Activated CD4-positive, alpha-beta T cell treated with anti-CD3 and anti-CD28 coated beads for 36 hours (primary cell): ENCODE measurements at places on chromosomes 16 and 17. TPM values are rescaled to one million over a fixed set of nuclear protein-coding genes. Genes with fewer than 3 reads are reported as not detected.
A peak's percentile ranks its signal among the peaks of the same experiment; 100 is the strongest.

GRCh38 chr16:56013962-56014552 lies 138.9 kb upstream of the CES5A start:
- peak; percentile 71 for DNase-seq
- H3K36me3 ChIP-seq = no peaks in the 10 kb centered on the region
- no peak overlapping the region for H3K4me3 ChIP-seq
- H3K4me1 ChIP-seq = no peaks in the 10 kb centered on the region
- H3K27ac ChIP-seq = no peak overlapping the region

GRCh38 chr16:46830417-46830901 lies 521 bp downstream of the C16orf87 start:
- peak overlapping the region; percentile 98 for H3K27ac ChIP-seq
- H3K4me3 ChIP-seq = peak overlapping the region; percentile 93
- H3K4me1 ChIP-seq = peaks cover 39% of the 10 kb centered on the region
- H3K36me3 ChIP-seq = peaks cover 10% of the 10 kb centered on the region

TMIGD1 gene
- not detected for total RNA-seq

DNA sequence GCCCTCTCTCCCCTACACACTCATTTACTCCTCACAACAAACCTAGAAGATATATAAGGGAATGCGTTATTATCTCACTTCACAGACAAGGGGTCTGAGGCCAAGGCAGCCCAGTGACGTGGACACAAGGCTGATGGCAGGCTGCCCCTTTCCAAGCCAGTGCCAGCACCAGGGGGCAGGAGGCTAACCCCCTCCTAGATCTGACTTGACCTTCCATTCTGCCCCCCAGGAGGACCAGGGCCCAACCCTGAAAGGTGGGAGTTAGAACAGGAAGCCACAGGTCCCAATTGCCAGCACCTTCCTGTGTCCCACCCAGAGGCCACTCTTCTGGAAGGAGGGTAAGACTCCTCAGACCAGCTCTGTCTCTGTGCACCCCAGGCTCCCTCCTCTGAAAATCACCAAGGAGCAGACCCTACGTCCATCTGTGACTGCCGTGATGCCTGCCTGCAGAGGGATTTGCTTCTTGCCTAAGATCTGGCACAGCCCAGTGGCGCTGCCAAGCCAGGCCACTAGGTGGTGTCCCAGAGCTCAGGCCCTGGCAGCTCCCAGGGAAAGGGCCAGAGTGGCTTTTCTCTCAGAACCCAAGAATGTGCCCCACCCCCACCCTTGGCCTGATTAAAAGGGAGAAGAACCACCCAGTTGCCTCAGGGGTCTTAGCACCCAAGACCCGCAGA lies 42.4 kb upstream of the MRPS23 start:
- no peak overlapping the region for H3K4me3 ChIP-seq
- no peaks in the 10 kb centered on the region for H3K36me3 ChIP-seq
- H3K27me3 ChIP-seq = no peaks in the 10 kb centered on the region
- peak; percentile 89 for DNase-seq
- no peak overlapping the region for H3K27ac ChIP-seq

DNA sequence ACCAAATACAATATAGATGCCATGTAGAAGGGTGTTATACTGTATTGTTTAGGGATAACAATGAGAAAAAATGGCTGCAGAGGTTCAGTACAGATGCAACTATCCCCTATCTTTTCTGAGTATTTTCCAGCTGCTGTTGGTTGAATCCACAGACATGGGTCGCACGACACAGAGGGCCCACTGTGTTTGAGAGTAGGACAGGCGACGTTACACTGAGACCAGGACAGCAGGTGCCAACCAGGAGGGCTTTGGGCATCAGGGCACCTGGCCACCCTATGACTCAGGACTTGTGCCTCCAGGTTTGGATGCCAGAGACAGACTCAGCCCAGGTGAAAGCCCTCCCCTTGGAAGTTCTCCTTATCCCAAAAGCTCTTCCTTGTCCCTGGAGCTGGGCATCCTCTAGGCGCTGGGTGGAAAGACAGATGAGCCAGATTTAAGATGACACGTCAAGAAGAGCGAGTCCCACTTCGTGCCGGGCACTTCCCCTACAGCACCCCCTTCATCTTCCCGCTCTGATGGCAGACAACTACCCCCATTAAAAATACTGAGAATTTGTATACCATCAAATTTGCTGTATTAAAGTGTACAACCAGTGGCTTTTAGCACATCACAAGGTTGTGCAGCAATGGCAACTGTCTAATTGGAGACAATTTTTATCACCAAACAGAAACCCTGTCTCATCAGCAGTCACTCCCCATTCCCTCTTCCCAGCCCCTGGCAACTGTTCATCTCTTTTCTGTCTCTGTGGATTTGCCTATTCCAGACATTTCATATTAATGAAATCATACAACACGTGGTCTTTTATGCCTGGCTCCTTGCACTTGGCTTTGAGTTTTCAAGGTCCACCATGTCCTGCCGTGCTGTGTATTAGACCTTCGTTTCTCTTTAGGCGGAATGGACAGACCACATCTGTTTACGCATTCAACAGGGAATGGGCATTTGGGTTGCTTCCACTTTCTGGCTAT lies 30.6 kb downstream of the TNFRSF13B start:
- no peak overlapping the region for H3K27ac ChIP-seq
- H3K36me3 ChIP-seq = no peaks in the 10 kb centered on the region
- H3K4me1 ChIP-seq = no peaks in the 10 kb centered on the region
